Activated T-cell treated with anti-CD3 and anti-CD28 coated beads, Interleukin-2, amount 50 U/mL, for 72 hours (primary cell): ENCODE measurements at places on chromosomes 11 and 22. TPM values are rescaled to one million over a fixed set of nuclear protein-coding genes. Genes with fewer than 3 reads are reported as not detected.
A peak's percentile ranks its signal among the peaks of the same experiment; 100 is the strongest.

GRCh38 chr11:129089279-129089678, 102.8 kb downstream of the ARHGAP32 start:
- no peak for DNase-seq
- H3K27me3 ChIP-seq, result no peaks in the 10 kb centered on the region
- no peaks in the 10 kb centered on the region for H3K4me1 ChIP-seq
- H3K36me3 ChIP-seq, result no peaks in the 10 kb centered on the region

- H3K4me3 ChIP-seq, result peak overlapping the region; percentile 92
- H3K4me1 ChIP-seq, result peaks cover 35% of the 10 kb centered on the region
- no peaks in the 10 kb centered on the region for H3K36me3 ChIP-seq
- peaks cover 56% of the 10 kb centered on the region for H3K27me3 ChIP-seq
- H3K27ac ChIP-seq, result peak overlapping the region; percentile 91
Measured at GRCh38 chr11:67373648-67374570, 511 bp upstream of the CLCF1 start.

DNA sequence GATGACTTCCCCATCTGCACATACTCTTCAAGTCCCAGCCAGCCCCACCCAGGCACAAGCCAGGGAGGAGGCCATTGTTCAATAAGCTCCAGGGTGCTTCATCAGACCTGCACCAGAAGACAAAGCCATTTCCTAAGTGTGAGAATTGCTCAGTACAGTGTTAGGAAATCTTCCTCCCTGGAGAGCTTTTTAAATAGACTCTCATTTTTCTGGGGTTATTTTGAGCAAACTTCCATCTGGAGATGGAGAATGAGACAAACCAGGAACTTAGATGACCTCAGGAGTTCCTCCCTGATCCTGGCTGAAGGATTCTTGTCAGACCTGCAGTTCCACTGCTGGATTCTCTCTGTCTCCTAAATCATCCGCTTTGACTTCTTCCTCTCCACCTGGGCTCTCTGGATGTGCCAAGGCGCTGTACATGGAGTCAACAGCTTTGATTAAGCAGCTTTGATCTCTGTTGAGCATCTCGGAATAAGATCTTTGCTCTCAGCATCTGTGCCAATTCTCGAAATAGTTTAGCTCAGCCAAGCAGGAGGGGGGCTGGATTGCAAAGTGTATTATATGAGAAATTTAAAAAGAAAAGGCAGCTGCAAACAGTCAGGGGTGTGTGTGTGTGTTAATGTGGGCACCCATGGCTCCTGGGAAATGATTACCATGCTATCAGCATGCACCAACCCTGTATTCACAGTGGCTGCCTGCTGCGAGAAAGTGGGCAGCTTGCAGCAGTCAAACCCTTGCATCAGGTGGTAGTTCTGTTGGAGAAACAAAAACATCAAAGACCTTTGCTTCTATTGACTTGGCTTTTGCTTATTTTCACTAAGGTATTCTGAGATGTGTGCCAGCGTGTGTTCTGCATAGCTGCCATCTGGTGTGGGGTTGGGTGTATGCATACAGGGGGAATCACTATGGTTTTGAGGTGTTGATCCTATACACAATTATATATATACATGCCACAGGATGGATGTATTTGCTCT, 70.2 kb upstream of the NAV2 start:
- no peak for DNase-seq
- no peak overlapping the region for H3K27ac ChIP-seq
- peaks cover 5% of the 10 kb centered on the region for H3K27me3 ChIP-seq
- H3K4me1 ChIP-seq, result no peaks in the 10 kb centered on the region
- H3K36me3 ChIP-seq, result no peaks in the 10 kb centered on the region

DNA sequence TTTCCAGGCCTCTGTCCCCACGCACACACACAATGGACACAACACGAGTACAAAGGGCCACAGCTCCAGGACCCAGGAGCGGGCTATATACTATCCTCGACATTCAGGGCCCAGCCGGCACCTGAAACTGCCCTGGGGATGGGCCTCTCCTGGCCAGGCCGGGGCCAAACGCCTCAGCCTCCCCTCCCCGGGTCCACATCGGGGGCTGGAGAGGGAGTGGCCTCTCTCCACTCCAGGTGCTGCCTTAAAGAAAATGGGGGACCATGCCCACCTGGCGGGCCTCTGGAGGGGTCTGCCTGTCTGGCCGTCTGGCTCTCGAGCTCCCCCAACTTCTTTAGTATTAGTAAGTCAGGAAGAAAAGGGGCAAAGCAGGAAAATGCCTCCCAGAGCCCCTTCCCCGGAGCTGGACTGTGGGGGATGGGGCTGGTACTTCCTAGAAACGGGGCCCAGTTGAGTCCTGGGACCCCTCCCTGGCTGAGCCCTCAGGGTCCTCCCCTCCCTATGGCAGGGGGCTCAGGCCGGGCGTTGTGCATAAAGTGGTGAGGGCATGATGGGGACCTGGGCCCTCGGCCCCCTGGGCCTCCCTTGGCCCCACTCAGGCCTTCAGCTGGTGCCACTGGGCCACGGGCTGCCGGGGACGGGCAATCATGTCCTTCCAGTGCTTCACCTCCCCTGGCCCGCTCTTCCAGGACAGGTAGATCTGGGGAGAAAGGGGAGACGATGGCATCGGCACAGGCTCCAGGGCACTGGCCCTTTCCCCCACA, 9.7 kb downstream of the LRRC10B start:
- no peak for DNase-seq
- peaks cover 9% of the 10 kb centered on the region for H3K4me1 ChIP-seq
- no peak overlapping the region for H3K4me3 ChIP-seq
- H3K36me3 ChIP-seq, result no peaks in the 10 kb centered on the region

DNA sequence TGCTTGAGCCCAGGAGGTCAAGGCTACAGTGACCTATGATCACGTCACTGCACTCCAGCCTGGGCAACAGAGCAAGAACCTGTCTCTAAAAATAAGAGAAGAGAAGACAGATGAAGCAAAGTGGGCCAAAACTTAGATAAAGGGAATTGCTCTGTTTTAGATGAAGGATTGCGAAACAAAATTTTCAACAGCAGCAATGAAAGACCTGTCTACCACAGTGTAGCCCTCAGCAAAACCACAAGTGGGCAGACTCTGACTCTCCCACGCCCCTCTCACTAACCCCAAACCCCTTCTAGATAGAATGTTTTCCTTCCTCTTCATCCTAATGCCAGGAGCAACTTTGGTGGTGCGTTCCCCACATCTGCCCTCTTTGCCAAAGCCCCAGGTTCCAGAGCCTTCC, 105.6 kb upstream of the ALDH3B2 start:
- peaks cover 4% of the 10 kb centered on the region for H3K4me1 ChIP-seq
- no peak overlapping the region for H3K27ac ChIP-seq
- H3K27me3 ChIP-seq, result peaks cover 27% of the 10 kb centered on the region

SAA4 gene
- total RNA-seq, result not detected
